Activated CD4-positive, alpha-beta T cell treated with anti-CD3 and anti-CD28 coated beads, Interleukin-2, amount 50 U/mL, for 1 hour (primary cell): ENCODE measurements at places on chromosomes 2 and 18.

DNA sequence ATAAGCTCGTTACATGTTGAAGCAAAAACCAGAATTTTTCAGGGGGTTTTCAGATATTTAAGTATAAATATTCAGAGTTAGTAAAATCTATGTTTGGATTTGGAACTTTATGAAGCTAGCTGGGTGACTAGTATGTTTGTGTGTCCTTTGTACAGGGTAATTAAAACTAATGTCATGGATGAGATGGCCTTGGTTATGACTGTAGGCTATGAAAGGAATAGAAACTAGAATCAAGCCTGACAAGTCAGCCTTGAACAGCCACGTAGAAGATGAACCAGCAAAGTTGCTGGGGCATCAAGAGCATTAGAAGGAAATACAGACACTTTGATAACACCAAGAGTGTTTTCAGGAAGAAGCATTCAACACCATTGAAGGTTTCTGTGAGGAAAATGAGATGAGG, 825.1 kb upstream of the CNTNAP5 start:
- no peak for DNase-seq

DNA sequence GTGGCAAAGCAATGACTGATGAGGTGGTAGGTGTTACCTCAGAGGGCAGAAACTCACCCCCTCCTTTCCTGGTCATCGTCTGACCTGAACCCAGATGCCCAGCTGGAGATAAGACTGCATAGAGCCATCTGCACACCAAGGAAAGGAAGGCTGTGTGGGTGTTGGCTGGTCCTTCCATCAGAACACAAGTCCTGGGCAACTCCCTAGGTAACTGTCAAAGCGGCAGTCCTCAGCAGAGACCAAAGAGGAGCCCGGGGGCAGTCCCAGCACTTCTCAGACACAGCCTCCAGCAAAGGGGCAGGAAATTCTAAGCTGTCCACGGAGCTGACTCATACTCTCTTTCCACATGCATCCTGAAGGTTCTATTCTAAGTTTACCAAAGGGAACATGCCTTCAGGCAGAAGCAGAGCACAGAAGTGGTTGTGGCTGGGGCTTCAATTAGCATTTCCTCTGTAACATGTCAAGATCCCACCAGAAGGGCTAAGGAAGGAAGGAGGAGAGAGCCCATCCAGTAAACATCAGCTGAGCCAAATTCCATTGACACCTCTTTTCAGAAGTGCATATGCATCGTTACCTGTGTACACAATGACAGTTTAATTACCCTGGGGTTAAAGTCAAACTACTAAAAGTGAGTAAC, 54.7 kb downstream of the SPRED2 start:
- no peak for DNase-seq

- no peak for DNase-seq
Observed at GRCh38 chr18:57561261-57561660, 25.2 kb downstream of the FECH start.

DNA sequence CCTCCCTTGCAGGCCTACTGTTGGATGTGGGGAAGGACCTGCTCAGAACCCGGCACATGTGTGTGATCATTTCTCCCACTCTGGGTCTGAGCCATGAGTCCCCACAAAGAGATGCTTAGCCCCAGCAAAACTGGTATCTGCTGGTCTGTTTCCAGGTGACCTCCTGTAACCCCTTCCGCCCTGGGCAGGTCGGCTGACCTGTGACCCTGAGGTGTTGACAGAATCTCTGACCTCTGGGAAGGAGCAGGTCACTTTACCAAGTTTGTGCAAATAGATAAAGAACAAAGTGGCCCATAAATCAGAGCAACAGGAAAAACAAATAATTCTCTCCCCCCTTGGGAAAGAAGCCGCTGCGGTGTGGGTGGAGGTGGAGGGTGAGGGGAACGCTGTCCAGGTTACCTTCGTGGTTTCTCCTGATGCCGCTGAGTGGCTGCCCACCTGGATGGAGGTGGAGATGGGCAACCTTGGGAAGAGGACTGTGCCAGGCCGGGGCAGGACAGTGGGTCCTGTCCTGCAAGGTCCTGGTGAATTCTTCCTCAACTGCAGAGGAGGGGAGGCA, 174.0 kb upstream of the MYCN start:
- DNase-seq = no peak

DNA sequence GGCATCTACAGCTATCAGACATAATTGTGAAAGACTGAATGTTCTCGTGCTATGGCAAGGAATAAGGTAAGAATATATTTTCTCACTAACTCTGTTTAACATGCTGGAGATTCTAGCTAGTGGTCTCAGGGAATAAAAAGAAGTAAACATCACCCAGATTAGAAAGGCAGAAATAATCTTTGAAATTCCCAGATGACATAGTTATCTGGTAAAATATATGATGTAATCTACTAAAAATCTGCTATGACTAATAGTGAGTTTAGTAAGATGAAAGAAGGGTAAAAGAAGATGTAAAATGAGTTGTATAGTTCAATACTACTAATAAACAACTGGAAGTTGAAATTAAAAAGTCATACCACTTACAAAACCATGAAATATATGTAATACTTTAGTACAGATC, 134.2 kb downstream of the DSC3 start:
- DNase-seq = no peak

DNA sequence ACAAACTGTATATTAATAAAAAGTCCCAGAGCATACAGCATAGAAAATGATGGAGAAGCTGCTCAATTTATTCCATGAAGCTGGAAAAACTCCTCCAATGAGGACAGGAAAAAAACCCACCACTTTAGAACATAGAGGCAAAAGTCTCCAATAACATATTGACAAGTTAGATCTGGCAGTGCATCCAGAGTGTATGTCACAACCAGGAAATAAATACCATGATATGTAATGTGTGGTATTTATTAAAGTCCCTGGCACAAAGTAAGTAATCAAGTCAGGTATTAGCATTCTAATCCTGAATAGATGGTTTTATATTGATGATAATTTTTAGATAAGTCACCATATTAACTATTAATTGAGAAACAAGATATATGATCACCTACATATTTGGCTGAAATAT, 427.3 kb upstream of the HS6ST1 start:
- DNase-seq = no peak

DNA sequence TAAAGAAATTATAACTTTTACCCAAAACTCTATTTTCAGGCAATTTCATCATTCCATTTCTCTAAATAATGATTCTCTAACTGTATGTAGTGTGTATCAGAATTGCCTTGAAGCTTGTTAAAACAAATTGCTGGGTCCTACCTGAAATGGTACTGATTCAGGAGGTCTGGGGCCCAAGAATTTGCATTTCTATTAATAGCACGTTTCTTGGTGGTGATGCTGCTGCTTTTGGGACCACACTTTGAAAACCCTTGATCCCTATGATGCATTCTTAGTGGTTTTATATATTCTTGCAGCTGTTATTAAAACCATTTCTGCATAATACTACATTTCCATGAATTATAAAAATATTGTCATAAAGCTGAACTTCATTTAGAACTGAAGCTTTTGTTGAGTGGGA, 140.7 kb downstream of the NCK2 start:
- DNase-seq = no peak

- DNase-seq = no peak
Observed at GRCh38 chr2:37698931-37699481, 27.6 kb upstream of the CDC42EP3 start.

GRCh38 chr18:36284268-36284667, 13.2 kb upstream of the FHOD3 start:
- no peak for DNase-seq

GRCh38 chr2:118058951-118059350, 29.3 kb upstream of the INSIG2 start:
- DNase-seq = no peak

- DNase-seq = no peak
Observed at GRCh38 chr2:2809771-2810170, 478.7 kb upstream of the MYT1L start.
